ENCODE measurements at places on chromosomes 5 and 9.

DNA sequence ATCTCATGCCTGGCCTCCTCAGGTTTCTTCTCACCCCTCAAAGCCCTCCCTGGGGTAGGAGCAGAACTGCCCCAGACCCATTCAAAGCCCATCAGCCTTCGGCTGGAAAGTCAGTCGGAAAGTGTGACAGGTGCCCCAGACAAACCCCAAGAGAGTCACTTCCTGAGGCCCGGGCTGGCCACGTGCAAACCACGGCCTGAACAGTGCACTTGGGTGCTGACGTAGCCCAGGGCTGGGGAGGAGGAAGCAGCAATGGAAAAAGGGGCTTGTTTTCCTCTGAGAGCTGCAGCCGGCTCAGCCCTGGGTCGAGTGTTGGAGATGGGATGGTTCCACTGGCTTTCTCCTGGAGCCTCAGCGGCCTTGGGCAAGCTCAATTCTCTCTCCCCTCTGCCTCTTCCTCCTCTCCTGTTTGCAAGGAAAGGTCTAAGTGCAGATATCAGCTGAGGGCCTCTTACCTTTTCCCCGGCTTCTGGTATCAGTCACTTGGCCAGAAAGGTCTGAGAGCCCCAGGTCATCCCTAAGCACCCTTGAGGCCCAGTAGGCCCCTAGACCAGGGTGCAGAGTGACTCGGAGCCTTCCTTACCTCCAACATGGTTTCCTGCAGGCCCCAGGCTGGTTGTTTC lies 5.9 kb upstream of the EGR1 start:
- peak; percentile 32 for DNase-seq

DNA sequence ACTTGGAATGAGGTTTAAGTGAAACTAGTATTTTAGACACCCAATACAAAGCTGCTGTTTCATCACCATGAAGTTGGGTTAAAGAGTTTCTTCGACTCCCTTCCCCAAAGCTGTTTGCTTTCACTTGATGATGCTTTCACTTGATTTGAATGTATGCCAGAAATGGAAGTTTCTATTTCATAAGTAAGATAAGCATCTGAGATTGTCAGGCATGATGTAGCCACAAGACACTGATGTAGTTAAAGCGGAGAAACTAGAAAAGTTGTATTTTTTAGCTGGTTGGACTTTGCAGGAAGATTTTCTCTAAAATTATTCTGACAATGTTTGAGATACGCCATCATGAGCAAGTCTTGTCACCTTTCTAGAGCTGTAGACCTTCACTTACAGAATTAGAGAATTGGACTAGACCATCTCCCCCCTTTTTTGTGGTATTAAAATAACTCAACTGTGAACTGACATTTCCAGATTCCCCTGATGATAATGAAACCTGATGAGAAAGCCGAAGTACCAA lies 20.0 kb downstream of the MOCS2 start:
- DNase-seq, result no peak

DNA sequence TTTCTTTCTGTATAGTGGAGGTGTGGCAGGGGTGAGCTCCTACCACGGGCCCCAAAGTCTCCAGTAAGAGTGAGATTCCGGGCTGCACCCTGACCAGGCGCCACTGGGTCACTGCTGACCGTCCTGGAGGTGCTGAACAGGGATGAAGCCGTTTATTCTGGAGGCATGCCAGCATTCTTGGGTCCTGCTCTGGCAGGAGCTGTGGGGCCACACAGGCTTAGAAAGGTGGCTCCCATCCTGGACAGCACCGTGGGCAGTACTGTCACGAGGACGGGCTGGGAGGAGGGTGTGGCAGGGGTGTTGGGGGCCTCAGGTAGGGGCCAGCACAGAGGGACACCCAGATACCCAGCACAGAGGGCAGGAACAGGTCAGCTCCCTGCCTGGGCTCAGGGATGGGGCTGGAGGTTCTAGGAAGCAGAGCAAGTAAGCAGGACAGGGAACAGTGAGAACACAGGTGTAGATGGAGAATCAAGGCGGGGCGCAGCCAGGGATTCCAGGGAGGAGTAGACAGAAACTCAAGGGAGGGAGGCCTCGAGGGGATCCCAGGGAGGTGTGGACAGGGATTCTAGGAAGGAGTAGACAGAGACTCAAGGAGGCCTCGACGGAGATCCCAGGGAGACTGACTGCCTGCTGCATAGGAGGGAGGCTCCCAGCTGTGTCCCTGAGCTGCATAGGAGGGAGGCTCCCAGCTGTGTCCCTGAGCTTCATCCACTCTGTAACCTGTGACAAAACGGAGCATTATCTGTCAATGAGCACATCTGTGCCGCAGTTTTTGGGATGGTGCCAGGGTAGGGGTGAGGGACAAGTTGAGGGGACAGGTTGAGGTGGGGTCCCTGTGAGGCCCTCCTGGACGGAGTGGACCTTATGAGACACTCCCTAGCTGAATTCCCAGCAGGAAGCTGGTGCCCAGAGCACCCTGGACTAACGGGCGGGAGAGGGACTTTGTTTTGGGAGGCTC lies 1.1 kb upstream of the PLEKHG4B start:
- no peak for DNase-seq

- DNase-seq, result no peak
These were observed 93.1 kb downstream of the RALGPS1 start for GRCh38 chr9:127007638-127008037.

GRCh38 chr9:127523312-127523851 lies 72.1 kb downstream of the LRSAM1 start:
- DNase-seq, result no peak

DNA sequence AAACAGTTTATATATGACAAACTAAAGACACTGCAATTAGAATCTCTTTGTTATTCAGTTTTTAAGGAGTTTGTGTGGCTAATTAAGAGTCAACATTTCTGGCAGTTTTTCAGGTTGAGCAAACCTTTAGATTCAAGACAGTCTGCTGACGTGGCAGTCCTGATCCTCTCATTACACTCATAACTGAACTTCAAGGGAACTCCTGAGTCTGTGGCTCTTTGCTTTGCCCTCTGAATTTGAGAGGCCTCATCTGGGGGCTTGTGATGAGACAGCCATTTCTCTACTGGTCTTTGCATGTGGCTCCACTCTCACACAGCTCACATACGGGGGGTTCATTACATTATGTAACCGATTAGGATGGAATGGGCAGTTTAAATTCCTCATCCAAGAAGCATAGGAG lies 182.9 kb upstream of the MEF2C start:
- no peak for DNase-seq

DNA sequence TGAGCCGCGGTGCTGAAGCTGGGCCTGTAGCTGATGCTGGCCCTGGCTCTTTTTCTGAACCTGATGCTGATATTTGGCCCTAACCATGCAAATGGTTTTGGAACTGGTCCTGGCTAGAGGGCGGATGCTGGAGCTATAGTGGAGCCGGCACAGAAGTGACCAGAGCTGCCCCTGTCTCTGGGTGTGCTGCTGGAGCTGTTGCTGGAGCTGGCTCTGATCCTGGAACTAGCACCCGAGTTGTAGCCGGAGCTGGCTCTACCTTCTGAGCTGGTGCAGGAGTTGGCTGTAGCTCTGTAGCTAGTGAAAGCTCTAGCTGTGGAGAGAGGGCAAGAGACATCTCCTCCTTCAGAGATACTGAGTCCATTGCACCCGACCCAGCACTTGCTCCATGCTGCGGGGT lies 12.8 kb downstream of the LCN10 start:
- no peak for DNase-seq

DNA sequence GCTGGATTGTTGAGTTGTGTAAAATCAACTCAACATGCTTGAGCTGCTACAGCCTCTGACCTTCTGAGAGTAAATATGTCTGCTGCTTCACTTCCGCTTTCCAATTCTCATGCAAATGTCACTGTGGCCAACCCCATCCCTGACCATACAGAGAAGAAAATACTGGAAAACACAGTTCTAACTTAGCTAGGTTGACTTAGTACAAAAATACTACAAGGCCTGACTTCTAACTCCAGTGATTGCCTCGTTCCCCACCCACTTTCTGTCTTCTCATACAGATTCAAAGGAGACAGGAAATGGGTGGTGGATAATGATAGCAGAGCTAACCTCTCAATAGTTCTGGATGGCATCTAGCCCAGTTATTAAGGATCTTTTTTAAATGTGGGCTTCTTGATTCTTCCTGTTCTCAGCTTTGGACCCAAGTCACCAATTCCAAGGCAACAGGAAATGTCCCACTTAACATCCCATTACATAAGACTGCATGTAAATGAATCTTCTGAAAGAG lies 226.6 kb upstream of the SLC24A2 start:
- no peak for DNase-seq

DNA sequence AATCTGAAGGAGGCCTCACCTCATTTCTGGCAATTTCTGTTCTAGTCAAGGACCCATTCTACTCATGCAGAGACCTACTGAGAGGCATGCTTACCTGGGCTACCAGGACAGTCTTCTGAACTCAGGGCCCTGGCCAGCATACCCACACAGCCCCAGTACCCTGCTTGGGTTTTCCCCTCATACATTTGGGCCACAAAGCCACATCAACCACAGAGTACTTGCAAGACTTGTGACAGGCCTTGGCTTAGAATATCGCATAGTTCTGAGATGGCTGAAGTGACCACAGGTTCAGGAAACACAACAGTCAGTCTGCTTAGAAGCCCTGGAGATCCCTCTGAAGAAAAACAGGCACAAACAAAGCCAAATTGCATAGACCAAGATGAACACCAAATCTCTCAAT lies 758.8 kb upstream of the CDH9 start:
- no peak for DNase-seq

GRCh38 chr5:141465351-141465750 lies 10.4 kb upstream of the PCDHGC3 start:
- no peak for DNase-seq

DNA sequence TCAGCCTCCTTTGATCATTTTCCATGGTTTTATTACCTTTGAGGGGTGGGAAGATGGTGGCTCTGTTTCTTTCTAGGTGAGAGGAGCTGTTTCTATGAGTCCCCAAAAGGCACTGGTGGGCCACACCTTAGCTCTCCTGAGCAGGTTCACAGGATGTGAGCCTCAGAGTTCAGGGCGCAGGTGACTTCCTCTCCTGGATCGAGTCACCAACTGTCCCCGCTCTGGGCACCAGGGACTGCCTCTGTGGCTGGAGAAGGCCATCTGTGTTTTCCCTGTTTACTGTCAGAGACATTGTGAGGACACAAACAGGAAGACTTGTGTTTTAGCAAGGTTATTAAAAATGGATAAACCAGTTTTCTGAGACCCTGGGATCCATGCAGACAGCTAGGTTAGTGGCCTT lies 68.5 kb downstream of the IL31RA start:
- no peak for DNase-seq

- DNase-seq, result no peak
These were observed 6.0 kb upstream of the SEMA5A start for GRCh38 chr5:9551567-9552537.

DNA sequence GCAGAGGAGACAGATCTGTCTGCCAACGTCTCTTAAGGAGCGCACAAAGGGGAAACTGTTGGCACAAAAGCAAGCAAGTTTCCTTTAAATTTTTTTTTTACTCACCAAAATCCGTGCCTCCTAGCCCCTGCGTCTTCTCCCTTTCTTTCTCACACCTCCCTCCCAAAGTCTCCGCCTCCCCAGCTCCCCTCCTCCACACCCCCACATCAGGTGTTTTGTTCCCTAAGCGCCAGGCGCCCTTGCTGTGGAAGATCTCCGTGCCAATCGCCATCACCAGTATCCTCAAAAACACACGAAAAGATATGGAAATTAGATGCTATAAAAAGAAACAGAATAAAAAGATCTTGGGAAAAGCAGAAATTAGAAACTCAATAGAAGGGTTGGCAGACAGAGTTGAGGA lies 87.6 kb downstream of the DRD1 start:
- DNase-seq, result no peak

- DNase-seq, result no peak
These were observed 90.8 kb downstream of the LHX2 start for GRCh38 chr9:124102363-124102762.

GRCh38 chr9:68841276-68842052 lies 136.4 kb downstream of the PIP5K1B start:
- no peak for DNase-seq

DNA sequence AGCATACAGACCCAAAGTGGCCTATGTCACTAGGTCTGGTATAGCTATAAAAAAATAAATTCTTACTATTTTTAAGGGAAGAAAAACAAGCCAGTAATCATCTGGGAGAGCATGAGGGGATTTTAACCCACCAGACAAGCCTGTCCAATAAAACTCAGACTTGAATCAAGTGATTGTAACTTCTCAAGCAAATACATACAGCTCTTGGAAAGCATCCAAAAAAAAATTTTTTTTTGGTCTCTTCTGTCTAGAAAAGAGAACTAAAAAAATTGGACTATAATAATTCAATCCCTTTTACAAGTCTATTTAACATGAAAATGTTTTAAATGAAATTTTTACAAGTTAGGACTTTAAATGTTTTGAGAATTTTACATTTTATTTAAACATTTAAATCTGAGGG lies 61.7 kb downstream of the FBXL17 start:
- no peak for DNase-seq

DNA sequence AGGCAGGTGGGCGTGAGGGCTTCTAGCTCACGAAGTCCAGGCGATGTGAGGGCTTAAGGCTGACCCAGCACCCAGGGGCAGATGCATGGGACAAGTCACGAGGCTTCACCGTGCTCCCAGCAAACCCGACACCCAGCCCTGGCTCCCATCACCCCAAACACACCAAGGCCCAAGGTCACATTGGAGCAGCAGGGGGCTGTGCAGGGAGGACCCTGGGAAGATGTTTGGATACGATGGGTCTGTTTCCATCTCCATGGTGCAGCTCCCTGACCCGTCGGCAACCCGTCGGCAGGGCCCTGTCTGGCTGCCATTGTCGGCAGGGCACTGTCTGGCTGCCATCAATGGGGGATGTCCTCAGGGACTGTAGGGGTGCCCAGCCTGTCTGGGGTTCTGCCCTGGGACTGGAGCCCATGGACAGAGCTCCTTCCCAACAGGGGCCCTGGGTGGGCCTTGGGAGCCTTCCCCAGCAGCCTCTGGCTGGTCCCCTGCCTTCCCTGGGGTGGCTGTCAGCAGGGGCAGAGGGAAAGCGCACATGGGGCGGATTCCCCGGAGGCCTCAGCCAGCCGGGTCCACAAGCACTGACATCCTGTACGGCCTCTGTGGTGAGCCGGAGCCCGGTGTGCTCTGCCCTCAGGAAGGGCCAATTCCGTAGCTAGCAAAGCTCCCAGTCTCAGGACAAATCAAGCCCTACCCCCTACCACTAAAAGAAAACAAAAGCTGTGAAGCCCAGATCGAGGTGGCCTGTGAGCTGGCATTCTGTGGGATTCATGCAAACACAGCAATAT lies 47.1 kb downstream of the NACC2 start:
- DNase-seq, result no peak

GRCh38 chr5:127562252-127562651 lies 44.8 kb downstream of the PRRC1 start:
- no peak for DNase-seq

GRCh38 chr5:76104027-76104426 lies 20.8 kb downstream of the SV2C start:
- no peak for DNase-seq

DNA sequence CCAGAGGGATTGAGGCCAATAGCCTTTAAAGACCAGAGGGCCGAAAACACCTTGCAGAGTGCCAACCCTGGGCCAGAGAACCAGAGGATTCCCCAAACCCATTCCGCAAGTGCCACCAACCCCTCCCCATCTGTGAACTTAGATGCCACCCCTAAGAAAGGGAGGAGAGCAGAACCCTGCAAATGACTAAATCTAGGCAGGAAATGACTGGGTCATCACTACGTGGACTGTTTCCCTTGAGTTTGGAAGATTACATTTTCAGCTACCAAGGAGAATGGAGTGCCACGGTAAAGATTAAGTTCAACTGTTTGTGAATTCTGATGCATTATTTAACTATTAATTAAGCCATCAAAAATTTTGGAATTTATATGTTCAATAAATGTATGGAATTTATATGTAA lies 142.8 kb downstream of the ENC1 start:
- no peak for DNase-seq

Data from breast epithelium (tissue), 4 donors.